ENCODE measurements at places on chromosomes 4 and X.

- no peak for DNase-seq
These were observed 25.0 kb downstream of the NLGN4X start for GRCh38 chrX:6203462-6204215.

- DNase-seq: no peak
These were observed 578 bp upstream of the DKK2 start for GRCh38 chr4:107036584-107037198.

- peak; percentile 67 for DNase-seq
These were observed 20.6 kb downstream of the GAB1 start for GRCh38 chr4:143357161-143357845.

GRCh38 chr4:52657618-52658501 is 1.2 kb downstream of the USP46 start:
- peak; percentile 36 for DNase-seq

DNA sequence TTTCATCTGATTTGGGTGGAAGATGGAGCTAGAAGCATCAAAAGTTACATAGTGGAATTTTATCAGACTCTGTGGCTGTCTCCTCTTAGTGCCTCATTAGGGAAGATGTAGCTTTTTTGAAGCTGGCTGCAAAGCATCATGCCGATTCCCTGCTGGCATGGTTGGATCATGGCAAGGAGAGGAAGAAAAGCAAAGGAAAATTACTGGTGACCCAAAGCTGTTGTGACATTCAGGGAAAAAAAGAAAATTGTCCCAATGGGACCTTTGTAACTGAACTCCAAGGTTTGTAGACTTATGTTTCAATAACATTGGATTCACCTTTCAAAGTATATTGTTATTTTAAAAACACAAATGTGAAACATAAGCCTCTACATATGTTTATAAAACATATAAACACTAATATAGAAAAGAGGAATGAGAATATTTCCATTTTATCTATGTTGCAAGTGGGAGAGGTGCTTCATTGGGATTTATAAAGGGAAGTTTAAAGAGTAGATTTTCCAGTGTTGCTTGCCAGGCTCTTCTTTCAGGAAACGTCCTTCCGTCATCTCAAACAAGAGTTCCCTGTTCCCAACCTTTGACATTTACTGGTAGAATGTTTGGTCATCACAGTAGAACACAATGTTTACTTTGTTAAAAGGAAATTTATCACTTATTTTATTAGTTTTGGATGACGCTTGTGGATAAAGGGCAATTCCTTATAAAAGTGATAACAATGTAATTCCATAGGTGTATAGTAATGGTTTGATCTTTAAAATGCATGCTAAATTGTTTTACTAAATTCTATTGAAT is 190.1 kb upstream of the GPRIN3 start:
- peak; percentile 88 for DNase-seq

DNA sequence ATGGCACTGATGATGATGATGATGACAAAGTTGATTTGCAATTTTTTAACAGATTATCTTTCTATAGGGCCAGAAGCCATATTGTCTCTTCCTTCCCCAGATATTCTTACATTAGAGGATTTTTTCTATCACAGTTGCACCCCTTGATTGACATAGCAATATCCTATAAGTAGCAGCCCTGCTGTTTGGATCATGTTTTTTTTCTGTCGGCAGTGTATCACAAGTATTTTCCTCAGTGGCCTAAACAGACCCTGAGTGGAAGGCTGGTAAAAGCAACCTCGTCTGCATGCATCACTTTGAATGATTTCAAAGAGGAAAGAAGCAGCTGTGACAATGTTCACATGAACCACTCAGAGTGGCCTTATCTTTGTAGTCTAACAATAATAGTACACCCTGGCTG is 41.0 kb downstream of the FAT4 start:
- no peak for DNase-seq

DNA sequence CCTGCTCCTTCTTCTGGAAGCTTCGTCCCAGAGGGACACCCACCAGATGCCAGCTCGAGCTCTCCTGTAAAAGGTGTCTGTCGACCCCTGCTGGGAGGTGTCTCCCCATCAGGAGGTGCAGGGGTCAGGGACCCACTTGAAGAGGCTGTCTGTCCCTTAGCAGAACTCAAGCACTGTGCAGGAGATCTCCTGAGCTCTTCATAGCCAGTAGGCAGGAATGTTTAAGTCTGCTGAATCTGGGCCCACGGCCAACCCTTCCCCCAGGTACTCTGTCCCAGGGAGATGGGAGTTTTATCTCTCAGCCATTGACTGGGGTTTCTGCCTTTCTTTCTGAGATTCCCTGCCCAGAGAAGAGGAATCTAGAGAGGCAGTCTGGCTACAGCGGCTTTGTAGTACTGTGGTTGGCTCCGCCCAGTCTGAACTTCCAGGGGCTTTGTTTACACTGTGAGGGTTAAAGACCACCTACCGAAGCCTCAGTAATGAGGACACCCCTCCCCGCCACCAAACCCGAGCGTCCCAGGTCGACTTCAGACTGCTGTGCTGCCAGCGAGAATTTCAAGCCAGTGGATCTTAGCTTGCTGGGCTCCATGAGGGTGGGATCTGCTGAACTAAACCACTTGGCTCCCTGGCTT is 1383.0 kb upstream of the TENM3 start:
- no peak for DNase-seq

GRCh38 chr4:84673475-84674240 is 90.7 kb downstream of the CDS1 start:
- DNase-seq: peak; percentile 17

DNA sequence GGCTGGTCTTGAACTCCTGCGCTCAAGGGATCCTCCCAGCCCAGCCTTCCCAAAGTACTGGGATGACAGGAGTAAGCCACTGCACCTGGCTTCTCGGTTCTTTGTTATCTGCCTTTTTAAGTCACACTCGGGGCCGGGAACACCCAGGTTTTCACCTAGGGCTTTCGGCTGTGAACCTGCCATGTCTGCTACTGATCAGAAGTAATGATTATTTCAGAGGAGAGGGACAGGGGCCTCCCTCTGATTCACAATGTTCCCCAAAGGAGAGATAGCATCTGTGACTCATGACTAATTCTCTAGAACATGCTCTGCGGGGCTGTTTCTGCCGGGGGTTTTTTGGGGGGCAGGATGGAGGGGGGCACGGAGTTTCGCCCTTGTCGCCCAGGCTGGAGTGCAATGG is 26.9 kb downstream of the CRLF2 start:
- no peak for DNase-seq

GRCh38 chr4:154838694-154839093 is 57.6 kb downstream of the RBM46 start:
- no peak for DNase-seq

DNA sequence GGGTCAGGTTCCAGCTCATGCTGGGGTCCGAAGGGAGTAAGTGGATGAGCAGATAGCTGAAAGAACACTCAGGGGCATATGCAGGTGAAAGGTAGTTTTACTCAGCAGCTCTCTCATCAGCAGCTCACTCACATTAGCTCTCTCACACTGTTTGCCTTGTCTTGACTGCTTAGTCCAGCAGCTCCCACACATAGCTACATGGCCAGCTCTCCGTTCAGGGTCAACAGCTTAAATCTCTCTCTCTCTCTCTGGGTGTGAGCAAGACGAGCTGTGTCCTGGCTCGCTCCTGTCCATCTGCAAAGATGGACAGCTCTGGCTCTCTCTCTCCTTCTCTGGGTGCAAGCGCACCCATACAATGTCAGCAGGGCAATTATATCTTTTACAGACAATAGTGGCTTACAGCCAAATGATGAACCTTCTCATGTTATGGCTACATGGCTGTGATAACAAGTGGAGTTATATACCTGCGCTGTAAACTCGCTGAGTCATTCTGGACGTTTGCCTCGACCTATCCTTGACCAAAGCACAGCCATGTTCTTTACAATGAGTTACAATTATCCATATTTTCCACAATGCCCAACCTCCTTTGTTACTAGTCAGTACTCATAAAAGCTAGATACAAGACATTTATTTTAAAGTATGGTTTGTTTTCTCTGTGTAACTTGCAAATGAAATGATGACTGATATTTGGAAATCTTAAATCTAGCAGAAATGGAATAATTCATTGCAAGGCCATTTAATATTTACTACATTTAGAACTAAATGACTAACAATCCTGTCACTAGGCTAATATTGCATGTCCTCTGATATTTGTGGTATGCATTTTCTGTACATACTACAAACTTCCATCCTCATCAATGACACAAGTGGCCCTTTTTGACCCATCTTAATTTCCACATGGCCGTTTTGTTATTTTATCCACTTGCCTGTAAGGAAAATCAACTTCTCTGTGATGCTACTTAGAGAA is 9.3 kb downstream of the PAPSS1 start:
- DNase-seq: no peak

DNA sequence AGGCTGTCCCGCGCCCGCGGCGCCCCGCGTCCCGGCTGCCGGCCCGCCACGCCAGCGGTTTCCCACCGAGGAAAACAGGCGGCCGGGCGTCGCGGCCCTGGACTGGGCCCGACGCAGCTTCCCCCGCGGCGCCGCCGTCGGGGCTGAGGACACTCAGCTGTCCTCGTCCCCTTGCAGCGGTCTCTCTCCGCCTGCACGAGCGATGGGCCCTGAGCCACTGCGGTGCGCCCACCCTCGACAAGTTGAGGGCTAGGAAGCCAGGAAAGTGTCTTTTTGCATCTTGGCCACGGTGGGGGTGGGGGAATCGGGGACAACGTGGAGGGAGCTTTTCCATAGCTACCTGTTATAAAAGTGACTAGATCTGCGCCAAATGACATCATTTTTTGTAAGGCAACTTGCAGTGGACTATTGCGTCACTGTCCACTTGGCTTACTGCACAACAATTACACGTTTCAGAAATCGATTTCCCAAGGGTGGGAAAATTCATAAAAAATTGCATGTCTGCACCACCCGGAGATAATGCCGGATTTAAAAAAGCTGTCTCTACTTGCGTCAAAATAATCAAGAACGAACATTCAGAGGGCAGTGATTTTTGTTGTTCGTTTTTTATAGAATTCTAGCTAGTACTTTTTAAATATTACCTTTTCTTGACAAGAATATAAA is 1.1 kb downstream of the KLHL15 start:
- peak; percentile 11 for DNase-seq

- DNase-seq: no peak
These were observed 56.6 kb downstream of the ARHGAP6 start for GRCh38 chrX:11609109-11609508.

DNA sequence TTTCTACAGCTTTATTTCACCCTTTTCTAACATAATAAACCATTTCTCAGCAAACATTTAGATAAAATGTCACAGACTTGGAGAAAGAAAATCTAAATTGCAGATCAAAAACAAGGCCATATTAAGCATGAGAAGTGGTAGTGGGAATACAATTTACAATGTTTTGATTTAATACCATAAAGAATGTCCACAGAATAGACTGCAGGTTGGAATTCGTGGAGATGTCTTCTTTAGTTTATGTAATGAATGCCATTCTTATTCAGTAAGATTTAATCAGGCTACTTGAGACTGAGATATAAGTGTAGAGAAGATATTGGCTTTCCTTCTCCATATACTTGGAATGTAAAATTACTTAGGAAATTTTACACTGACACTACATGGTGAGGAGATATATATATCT is 91.9 kb upstream of the ZFP42 start:
- DNase-seq: no peak

GRCh38 chr4:95318483-95318882 is 230.3 kb downstream of the UNC5C start:
- DNase-seq: no peak

- DNase-seq: no peak
These were observed 85.9 kb downstream of the ARSJ start for GRCh38 chr4:113893546-113893945.

DNA sequence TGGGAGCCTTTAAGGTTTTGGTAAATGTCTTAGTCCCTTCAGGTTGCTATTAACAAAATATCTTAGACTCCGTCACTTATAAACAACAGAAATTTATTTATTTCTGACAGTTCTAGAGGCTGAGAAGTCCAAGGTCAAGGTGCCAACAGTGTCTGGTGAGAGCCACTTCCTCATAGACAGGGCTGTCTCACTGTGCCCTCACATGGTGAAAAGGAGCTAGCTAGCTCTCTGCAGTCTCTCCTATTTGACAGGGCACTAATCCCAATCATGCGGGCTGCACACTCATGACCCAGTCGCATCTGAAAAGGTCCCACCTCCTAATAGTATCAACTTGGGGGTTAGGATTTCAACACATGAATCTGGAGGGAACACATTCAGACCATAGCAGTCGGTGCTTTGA is 63.4 kb upstream of the KLF3 start:
- DNase-seq: peak; percentile 39

Measured in HT-29 (cell line).